Stimulated activated CD8-positive, alpha-beta memory T cell treated with anti-CD3 and anti-CD28 coated beads, Interleukin-2, amount 100 ng/mL, for 1 hour (primary cell): ENCODE measurements at places on chromosomes 1 and 21.

DNA sequence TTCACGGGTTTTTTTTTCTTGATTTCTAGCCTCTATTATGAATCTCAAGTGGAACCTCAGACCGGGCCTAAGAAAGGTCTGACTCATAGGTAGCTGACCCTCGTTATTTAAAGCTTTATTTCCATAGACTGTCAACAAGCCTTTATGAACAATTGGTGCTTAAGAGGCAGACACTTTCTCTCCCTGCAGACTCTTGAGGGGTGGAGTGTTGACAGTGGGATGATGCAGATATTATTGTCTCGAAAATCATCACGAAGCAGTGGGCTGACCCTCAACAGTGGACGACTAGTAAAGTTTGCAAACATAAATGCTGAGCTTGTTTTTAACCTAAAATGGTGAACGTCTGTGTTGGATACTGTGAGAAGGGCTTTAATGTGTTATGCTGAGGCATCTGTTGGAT, 1.8 kb downstream of the SFT2D2 start:
- DNase-seq = no peak

DNA sequence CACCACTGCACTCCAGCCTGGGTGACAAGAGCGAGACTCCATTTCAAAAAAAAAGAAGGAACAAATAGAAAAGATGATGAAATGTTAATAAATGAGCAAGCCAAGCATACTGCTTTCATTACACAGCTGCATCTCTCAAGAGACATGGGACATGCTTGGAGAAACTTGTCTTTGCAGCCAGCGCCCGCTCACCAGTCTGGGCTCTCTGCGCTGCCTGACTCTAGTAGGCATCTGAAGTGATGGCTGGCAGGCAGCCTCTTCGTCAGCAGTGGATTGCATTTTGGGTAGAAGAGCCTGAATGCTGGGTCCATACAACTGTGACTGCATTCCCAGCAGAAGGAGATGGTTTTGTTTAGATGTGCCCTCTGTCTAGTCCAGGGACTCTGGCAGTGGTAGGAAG, 48.0 kb downstream of the IL6R start:
- no peak for DNase-seq

- no peak for DNase-seq
Measured at GRCh38 chr1:78491451-78492071, 787 bp downstream of the PTGFR start.

GRCh38 chr1:37513795-37514349, 694 bp downstream of the MEAF6 start:
- DNase-seq = no peak

- DNase-seq = no peak
Measured at GRCh38 chr21:21200939-21201615, 202.9 kb downstream of the NCAM2 start.

DNA sequence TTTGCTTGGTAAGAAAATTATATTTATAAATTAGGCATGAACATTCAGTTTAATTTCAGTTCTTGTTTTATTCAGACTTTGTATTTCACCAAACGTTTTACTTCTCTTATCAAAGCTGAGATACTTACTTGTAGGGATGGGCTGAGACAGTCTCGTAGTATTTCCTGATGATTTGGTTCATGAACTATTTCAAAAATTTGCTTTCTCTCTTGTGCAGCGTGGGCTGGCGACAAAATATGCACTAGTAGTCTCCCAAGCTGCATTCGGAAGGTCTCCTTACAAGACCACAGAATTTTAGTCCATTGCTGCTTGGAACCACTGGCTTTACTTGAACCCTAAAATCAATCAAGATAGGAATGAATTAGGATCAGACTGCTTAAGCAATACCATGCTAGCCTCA, 91.7 kb upstream of the GNG4 start:
- no peak for DNase-seq

DNA sequence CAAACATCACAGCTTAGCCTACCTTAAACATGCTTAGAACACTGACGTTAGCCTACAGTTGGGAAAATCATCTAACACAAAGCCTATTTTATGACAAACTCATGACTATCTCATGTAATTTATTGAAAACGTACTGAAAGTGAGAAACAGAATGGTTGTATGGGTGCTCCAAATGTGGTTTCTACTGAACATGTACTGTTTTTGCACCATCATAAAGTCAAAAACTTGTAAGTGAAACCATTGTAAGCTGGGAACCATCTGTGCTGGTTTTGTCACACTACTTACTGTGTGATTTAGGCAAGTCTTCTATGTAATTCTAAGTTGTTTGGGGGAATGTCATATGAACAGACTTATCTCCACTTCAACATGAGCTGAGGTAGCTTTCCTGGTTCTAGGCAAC, 55.5 kb downstream of the TOR1AIP2 start:
- DNase-seq = no peak

- DNase-seq = no peak
Measured at GRCh38 chr1:151853411-151853943, at the start of gene THEM5. Gene THEM5, minus strand, starts transcription at chr1:151853712. Its CDS starts 147 bp downstream, at chr1:151853565.

GRCh38 chr1:171799166-171799565, 17.7 kb downstream of the METTL13 start:
- DNase-seq = no peak

DNA sequence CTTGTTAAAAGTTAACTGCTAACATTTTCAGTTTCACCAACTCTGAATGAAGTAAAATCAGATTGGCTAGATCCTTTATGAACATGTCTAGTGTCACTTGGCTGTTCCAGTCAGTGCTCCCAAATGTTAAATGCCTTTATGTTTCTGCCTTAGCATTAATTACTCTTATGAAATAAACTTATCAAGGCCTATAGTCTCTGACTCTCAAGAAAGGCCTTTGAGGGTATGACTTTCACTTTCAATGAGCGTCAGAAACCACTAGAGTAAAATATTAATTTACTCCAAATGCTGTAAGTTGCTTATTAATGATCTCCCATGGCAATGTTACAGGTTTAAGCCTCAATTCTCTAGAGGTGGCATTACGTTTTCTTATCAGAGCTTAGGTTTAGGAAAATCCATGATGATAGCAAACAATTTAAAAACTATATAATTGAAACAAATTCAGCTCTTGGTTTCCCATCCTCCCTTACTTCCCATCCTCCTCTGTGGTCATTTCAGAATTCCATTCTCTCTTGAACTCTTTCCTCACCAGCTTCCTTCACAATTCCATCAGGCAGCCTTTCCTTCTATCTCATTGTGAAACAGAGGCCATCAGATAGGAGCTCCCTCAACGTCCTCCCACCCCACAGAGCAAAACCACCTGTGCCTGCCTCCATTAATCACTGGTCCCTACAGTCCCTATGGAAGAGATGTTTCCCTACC, 108.6 kb upstream of the COP1 start:
- DNase-seq = no peak

- no peak for DNase-seq
Measured at GRCh38 chr1:173253046-173253445, 45.9 kb upstream of the TNFSF4 start.

DNA sequence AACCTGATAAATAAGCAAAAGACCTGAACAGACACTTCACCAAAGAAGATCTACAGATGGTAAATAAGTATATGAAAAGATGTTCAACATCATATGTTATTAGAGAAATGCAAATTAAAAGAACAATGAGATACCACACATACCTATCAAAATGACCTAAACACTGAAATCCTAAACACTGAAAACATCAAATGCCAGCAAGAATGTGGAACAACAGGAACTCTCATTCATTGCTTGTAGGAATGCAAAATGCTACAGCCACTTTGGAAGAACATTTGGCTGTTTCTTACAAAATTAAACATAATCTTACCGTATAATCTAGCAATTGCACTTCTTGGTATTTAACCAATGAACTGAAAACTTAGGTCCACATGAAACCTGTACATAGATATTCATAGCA, 14.9 kb upstream of the PIGK start:
- no peak for DNase-seq
